ENCODE measurements at places on chromosomes 5 and 9.

- DNase-seq: no peak
Observed at GRCh38 chr9:124015661-124016131, 4.1 kb downstream of the LHX2 start.

GRCh38 chr9:135263511-135263910 is 176.0 kb downstream of the OLFM1 start:
- DNase-seq: no peak

- DNase-seq: no peak
Observed at GRCh38 chr5:123000731-123001130, 35.8 kb downstream of the PPIC start.

GRCh38 chr5:171481571-171482433 is 62.4 kb downstream of the FGF18 start:
- no peak for DNase-seq

DNA sequence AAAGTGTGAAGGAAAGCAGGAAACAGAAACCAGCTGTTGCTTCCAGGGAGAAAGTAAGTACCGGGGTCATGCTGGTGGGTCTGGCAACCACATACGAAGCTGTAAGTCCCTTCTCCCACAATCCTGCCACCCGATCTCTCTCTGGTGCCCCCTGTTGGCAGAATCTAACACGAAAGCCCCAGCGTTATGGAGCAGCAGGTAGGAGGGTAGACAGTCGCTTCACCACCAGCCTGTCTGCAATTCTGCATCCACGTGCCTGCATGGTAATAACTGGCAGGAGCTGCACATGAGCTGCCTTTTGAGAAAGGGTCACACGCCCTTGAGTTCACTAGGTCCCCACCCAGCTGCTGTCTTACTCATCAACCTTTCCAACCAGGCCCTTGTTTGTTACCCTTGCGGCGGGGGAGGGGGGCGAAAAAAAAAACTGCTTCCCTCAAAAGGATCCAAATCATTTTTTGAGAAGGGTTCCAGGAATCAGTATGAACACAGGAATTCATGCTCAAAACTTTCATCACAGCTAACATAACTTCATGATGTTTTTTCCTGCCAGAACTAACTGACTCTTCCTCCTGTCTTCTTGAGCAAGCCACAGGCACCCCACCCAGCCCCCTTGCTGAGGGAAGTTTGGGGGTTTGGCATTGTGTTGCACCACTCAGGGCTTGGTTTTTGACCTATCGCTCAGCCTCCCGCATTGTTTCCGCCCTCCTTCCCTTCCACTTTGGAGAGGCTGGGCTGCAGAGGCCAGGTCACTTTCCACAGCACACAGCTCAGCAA is 19.6 kb upstream of the TMEM252 start:
- peak; percentile 4 for DNase-seq

DNA sequence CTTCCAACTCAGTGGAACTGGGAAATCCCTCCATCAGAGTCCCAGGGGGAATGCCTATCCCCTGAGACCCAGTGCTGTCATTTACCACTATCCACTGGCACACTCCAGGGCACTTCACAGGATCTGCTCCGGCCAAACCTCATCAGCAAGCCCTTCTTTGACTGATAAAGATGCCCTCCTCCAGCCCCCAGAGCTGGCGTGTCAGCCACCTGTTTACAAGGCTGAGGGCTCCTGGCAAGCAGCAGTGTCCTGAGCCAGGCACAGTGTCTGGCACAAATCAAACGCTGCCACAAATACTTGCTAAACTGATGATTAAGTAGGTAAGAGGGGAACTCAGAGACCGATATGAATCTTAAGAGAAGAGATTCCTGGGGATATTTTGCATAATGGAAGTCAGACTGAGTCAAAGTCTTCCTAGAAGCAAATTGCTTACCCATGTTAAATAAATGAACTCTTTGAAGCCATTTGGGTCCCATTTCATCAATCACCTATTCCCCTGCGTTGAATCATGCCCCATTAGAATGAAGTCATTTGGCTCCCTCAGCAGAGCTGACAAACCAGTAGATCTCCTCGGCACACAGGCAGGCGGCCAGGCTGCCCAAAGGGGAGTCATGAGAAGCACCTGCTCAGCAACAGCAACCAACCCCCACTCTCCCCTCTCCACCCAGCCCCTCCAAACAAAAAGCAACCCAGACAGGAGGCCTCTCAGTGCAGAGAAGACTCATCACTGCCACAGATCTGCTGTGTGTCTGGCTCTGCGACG is 97.4 kb downstream of the CDK5RAP2 start:
- DNase-seq: no peak

GRCh38 chr9:114281473-114282103 is 41.3 kb upstream of the ORM1 start:
- no peak for DNase-seq

DNA sequence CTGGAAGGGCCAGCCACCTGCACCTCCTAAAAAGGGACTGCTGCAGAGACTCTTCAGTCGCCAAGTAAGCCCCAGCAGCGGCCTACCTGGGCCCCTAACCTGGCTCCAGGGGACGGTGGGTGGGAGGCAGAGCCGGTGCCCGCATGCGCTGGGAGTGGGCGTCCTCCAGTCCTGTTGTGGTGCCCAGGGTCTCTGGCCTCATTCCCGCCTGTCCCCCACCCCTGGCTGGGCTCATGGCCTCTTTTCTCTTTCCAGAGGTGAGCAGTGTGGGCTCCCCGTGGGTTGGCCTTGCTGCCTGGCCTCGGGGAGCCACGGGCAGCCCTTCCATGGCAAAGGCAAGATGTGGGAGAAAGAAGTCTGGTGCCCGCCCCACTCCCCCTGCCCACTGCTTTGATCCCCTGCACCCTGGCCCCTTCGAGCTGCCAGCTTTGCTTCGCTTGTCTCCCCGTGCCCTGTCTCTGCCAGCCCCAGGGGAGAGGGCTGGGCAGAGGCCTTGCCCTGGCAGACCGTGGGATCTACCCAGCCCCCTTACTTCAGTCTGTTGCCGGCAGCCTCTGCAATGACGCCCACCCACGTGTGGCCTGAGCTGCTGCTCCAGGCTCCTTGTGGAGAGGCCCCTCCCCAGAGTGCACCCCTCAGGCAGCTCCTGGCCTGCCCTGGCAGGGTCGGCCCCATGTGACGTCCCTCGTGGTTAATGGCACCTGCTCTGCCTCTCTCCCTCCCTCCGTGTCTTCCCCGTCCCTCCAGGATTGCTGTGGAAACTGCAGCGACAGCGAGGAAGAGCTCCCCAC is 5.4 kb upstream of the PRR7 start:
- no peak for DNase-seq

- DNase-seq: no peak
Observed at GRCh38 chr5:117892360-117892759, 1096.0 kb downstream of the DTWD2 start.

- DNase-seq: peak; percentile 52
Observed at GRCh38 chr9:137156567-137157375, 13.1 kb downstream of the LRRC26 start.

- no peak for DNase-seq
Observed at GRCh38 chr5:157576678-157577077, 1.1 kb upstream of the ADAM19 start.

DNA sequence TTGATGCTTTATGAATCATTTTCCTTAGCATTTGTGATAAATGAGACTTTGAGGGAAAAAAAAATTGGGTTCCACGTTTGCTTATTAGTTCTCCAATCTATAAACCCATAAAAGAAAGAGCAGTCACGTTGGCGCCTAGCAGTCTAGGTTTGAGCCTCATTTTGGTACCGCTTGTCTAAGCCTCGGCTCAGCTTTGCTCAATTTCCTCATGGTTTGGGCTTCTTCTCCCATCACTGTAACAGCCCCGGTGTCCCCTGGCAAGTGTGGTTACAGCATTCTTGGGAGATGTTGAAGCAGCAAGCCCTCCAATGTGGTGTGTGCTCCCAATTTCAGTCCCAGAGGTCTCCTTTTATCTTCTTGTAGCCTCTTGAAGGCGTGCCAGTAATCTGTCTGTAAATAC is 578.4 kb downstream of the CDK5RAP2 start:
- no peak for DNase-seq

DNA sequence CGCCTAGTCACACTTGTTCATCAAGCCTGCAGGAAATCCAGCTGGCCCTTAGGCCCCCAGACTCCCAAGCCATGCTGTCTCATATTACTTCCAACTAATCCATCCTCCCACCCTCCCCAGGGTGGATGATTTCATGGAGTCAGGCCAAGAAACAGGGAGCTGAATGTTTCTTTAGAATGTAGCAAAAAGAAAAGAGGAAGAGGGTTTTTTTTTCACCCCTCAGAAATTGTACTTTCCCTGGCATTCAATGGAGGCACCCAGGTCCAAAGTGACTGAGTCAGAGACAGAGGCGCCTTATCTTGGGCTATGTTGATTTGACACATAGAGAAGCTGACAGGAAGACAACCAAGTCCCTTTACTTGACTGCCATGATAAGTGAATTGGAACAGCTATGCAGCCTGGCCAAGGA is 260.2 kb upstream of the NR4A3 start:
- no peak for DNase-seq

- DNase-seq: no peak
Observed at GRCh38 chr9:88236511-88237478, 98.5 kb upstream of the SPATA31C2 start.

DNA sequence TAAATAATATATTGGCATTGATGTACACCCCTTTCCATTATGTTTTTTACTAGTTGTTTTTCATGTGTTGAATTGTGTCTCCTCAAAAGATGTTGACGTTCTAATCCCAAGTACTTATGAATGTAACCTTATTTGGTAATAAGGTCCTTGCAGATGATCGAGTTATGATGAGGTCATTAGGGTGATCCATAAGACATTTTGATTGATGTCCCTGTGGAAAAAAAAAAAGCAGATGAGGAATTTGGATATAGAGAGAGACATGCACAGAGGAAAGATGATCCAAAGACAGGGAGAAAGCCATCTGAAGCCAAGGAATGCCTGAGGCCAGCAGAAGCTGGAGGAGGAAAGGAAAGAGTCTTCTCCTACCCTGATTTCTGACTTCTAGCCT is 632.7 kb downstream of the TLR4 start:
- no peak for DNase-seq

DNA sequence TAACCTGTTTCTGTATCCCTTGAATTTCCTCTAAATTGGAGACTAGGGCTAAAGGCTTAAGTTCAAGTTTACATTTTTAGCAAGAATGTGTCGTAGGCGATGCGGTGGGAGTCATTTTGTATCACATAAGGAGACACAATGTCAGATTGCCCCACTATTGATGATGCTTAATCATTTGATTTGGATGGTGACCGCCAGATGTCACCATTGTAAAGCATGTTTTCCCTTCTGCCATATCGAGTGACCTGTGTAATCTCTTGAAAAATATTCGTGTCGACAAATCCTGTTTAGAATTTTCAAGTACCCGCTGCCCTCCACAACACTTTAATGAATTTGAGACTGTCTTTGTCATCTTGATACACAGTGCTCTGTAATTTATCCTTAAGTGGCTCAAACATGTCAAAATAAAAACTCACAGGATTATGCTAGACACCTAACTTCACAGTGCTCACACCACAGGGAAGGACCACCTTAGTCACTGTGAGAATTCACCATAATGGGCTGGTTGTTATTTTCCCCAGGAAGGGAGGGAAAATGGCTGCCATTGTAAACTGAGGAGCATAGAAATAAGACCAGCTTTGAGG is 34.5 kb upstream of the SLC46A2 start:
- no peak for DNase-seq

DNA sequence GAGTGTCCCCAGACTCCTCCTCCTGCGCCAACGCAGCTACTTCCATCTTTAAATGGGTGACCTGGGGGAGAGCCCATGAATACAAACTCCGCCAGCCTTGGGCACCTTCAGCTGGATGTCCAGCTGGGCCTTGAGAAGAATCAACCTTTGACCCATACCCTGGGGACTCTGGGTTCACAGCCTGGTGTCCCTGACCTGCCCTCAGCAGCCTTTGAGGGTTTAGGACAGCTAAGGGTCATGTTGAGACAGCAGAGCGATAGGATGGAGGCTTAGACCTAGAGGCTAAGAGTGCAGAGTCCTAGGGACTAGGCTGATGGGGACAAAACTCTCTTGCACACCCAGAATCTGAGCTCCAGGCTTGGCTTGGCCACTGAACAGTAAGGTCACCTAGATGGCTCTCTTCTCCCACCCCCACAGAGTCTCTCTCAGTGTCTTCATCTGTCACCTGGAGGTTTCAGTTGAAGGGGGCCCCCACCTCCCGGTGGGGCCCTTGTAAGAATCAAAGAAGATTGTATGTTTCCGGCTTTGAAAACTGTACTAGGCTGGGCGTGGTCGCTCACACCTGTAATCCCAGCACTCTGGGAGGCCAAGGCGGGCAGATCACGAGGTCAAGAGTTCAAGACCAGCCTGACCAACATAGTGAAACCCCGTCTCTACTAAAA is 6.7 kb upstream of the AQP3 start:
- no peak for DNase-seq
